Activated CD8-positive, alpha-beta memory T cell treated with anti-CD3 and anti-CD28 coated beads for 1 hour (primary cell): ENCODE measurements at places on chromosomes 13 and 19.

DNA sequence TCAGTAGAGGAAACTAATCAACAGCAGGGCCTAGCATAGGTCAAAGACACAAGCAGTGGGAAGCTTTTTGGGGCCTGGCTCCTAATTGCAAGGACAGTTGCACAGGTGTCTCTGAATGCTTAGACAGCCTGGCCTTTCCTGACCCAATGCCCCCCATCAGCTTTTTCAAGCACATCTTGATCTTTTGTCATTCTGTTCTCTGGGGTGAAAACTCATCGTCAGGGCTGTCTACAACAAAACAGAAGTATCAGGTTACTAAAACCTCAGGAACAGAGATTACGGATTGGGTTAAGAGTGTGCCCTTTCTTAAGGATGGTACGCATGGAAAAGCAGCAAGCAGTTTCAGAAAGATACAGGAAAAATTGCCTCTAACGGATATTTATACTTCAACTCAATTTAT is 8.3 kb upstream of the ZNF254 start:
- no peak for DNase-seq

DNA sequence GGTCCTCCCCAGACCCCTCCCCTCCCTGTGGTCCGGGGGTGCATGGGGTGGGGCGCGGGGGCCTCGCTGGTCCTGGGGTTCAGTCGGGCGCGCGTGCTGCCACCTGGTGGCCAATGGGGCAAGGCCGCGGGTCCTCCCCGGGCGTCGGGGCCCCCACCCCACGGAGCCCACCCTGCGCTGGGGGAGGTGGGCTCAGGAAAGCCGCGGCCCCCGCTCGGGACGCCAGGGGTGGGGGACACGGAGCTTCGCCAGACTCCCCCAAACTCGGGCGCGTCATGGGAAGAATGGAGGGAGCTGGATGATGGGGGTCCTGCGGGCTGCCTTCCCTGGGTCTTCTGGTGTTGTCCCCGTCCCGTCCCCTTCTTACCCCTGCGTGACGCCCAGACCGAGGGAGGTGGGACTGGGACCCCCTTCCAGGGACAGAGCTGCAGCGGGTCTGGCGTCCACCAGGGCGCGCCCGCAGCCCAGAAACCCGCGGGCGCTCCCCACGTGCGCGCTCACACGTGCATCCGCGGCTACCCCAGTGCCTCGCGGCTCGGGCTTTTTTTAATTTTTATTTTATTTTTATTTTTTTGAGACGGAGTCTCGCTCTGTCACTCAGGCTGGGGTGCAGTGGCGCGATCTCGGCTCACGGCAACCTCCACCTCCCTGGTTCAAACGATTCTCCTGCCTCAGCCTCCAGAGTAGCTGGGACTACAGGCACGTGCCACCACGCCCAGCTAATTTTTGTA is 19.8 kb upstream of the TCF3 start:
- DNase-seq, result no peak

DNA sequence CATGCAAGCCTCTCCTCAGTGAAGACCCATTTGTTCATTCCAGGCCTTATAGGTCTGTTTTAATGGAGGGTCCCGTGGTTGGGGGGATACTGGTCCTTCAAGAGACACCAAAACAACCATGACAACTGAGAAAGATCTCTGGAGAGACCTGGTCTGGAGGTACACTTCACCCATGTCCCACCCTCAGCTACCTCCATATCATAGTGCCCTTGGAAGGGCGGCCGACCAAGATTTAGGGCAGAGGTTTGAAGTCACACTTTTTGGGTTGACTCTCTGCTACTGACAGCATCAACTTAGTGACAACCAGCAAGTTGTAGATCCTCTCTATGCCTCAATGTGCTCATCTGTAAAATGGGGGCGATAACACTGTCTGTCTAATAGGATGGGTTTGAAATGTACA is 177.3 kb downstream of the TSHZ3 start:
- DNase-seq, result no peak

GRCh38 chr13:85536706-85537105 is 262.5 kb downstream of the SLITRK6 start:
- no peak for DNase-seq

DNA sequence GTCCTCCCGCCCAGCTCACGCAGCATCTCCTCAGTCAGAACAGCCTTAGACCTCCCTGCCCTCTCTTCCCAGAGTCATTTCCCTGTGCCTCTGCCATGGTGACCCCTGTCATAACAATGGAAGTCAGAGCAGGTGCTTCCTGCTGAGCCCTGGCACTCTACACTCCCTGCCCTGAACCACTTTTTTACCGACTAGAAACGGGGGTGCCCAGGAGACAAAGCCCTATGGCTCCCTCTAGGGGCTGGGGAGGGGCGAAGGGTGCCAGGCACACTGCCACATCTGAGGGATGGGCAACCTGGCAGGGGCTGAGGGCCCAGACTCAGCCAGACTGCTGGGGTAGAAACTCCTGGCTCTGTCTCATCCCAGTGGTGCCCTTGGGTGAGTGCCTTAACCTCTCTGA is 16.4 kb downstream of the ZNF574 start:
- DNase-seq, result peak; percentile 11

DNA sequence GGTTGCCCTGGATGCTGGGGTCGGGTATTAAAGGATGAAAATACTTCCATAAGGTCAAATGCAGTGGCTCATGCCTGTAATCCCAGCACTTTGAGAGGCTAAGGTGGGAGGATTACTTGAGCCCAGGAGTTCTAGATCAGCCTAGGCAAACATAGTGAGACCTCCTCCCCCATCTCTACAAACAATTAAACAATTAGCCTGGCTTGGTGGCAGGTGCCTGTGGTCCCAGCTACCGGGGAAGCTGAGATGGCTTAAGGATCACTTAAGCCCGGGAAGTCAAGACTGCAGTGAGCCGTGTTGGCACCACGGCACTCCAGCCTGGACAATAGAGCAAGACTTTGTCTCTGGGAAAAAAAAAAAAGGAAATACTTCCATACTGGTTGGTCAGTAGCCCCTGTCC is 1.5 kb downstream of the KLK11 start:
- no peak for DNase-seq

DNA sequence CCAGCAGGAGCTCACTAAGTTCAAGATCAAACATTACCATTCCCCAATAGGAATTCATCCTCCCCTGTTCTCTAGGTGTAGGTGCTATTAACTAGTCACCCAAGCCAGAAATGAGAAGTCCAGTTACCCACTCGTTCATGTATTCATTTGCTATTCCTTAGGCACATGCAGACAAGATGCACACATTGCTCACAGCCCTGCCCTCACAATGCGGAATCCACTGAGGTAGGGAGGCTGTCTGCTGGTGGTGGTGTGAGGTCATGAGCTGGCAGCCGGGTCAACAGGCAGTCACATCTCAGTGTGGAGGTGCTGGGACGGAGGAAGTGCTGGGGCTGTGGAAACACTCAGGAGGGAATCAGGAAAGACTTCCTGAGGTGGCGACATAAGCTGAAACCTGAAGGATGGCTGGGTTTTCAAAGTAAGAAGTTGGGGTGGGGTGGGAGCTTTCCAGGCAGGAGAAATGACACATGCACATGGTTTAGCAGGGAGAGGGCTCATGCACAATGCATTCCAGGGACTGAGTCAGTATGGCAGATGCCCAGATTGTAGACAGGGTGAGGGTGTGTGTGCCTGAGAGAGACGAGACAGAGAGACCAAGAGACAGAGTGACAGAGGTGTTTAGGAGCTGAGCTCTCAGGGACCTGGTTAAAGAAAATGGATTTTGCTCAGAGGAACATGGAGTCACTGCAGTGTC is 117.6 kb downstream of the USP12 start:
- DNase-seq, result no peak

DNA sequence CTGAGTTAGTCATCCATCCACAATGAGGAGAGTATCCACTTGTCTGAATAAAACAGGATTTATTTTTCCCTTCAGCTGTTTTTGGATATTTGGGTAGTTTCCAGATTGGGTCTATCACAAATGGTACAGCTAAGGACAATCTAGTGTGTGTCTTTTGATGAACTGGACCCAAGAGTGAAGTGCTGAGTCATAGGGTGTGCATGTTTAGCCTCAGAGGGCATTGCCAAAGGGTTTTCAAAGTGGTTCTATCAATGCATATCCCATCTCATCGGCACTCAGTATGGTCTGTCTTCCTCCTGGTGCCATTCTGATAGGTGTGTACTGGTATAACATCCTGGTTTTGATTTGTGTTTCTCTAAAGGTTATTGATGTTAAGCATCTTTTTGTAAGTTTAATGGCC is 62.3 kb downstream of the GSX1 start:
- DNase-seq, result no peak

DNA sequence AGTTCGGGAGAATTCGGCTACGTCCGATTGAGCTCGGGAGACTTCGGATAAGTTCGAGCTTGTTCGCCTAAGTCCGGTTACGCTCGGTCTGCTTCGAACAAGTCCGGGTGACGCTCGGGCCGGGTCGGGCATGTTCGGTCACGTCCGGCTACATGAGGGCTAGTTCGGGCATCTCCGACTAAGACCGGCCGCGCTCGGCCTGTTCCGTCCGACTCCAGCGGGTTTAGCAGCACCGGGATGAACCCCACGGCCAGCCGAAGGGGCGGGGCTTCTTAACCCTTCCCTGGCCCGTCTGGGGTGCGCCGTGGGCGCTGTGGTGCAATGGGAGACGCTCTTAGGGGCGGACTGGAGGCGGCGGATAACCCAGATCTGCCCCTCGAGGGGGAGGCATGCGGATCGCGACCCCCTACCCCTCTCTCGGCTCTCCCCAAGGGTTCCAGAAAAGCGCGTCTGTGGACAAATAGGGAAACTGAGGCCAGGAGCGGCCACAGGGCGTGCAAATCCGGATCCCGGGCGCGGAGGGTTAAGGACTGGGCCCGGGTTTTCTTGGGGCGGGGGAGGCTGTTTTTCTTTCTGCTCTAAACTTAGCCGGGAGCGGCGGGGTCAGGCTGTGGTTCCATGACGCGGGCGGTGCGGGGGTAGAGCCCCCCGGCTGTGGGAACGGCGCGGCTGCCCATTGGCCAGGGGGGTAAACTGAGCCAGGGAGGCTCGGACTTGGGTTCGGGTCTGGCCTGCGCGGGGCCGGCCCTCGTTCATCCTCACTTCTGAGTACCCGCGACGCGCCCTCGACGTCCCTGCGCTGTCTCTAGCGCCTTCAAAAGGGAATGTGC is 1.5 kb downstream of the PDE4C start:
- peak; percentile 50 for DNase-seq

DNA sequence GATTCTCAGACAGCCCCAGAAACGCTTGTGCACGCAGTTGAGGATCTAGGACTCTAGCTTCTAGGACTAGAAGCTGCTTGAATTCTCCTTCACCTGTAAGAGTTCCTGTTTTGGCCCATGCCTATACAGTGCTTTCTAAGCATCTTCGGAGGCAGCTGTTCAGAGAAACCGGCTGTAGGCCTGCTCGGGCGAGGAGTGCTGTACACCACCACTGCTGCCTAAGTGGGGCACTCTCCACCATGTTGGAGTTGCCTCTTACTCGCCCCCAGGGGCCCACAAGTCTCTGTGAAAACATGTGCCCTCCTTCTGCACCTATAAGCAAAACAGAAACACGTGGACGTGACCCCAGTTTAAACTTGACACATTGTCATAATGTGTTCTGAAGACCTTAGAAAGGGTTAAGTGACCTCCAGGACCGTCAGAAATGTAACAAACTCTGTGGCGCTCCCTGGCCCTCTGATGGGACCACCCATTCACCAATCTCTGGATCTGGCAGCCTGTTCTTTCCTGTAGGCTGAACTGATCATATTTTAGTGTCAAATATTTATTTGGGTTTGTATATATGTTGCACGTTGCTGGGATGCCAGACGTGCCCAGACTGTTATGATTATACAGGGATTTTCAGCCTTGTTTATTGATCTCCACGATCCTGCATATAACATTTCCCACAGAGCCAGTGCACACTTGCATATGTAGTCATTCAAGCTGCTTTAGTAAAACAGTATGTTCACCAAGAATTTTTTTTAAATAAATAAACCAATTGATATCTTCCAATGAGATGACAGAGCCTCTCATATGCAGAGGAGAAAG is 60.8 kb downstream of the C13orf42 start:
- no peak for DNase-seq

- no peak for DNase-seq
These were observed 26.5 kb upstream of the FOXO1 start for GRCh38 chr13:40692946-40693345.

DNA sequence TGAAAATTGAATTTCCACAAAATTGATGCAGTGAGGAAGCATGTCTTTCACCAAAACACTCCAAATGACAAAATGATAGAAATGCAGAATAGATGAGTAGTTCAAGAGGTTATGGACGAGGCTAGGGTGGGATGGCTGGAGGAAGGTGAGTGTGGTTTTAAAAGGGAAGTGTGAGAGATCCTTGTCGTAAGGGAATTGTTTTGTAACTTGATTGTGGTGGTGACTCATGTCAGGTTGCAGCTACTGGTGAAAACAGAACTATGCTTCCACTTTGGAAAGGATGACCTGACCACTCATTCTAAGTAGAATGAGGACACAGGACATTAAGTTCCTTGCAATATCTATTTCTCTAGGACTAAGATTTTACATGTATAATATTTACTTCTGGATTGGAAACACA is 345.7 kb downstream of the MTUS2 start:
- DNase-seq, result no peak

DNA sequence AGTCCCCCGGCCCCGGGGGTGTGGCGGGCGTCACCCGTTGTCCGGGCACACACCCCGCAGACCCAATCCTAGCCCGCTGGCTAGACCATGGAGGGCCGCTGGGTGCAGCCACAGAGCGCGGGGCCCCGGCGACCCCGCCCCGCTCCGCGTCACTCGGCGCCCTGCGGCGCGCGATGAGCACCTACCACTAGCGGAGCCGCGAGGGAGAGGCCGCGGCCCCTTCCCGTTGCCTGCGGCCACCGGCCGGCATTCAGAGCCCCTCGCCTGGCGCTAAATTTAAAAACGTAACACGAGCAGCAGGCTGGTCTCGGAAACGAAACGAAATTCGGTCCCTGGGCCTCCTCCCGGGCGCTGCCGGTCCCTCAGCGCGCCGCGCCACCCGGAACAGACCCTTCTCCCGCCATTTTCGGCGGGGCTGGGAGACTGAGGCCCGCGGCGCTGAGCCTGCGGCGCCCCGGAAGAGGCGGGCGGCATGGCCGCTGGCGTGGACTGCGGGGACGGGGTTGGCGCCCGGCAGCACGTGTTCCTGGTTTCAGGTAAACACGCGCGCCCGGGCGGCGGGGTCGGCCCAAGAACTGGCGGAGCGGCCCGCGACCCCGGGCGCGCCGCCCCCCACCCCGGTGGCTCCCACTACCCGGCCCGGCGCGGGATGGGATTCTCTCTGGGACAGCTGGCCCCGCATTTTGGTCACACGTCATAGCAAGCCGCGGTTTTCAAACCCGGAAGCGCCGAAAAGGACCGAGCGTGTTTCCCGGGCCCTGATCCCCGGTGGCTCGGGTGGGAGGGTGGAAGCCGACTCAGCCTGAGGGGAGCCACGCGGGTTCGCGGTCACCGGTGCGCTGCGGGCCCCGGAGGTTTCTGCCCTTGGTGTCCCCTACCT is at the start of gene RNASEH2B:
RNASEH2B (plus strand) TSS at position 187 of the 880 bp plus-strand sequence; CDS start at position 473, 286 bp downstream.
- peak; percentile 46 for DNase-seq

DNA sequence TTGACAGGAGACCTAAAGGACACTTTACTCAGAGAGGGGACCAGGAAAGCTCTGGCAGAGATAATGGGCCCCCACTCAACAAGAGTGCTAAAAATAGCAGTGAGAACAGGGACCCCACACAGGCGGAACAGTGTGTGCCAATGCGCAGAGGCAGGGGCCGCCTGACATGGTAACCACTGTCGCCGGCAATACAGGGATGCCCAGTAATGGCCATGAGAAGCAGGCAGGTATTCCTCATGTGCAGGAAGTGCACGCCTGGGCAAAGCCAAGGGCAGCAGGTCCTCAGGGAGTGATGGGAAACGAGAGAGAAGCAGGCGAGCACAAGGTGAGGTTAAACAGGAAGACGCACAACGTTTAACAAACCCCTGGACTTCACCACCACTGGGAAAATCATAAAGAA is 757.1 kb downstream of the LIG4 start:
- no peak for DNase-seq

- peak; percentile 2 for DNase-seq
These were observed at the start of gene NEK5 for GRCh38 chr13:52128714-52129700. NEK5 (minus strand) TSS chr13:52129073; CDS start chr13:52127482, 1,591 bp downstream.
